ENCODE measurements at places on chromosomes 1 and 21.

DNA sequence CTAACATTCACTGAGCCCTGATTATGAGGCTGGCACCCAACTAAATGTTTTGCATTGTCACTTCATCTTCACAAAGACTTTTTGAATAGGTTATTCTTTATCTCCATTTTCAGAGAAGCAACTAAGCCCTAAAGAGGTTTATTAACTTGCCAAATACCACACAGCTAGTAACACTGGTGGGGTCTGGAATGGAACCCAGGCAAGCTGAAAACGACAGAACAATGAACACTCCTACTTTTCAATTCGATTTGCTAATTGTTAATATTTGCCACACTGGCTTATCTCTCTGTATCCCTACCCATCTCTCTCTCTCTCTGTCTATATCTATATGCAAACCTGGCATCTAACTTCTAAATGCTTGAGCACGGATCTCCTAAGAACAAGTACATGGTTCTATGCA is 40.6 kb downstream of the MRPL39 start:
- no peak for DNase-seq

GRCh38 chr1:204791453-204792353 is 79.0 kb upstream of the NFASC start:
- peak; percentile 82 for DNase-seq

DNA sequence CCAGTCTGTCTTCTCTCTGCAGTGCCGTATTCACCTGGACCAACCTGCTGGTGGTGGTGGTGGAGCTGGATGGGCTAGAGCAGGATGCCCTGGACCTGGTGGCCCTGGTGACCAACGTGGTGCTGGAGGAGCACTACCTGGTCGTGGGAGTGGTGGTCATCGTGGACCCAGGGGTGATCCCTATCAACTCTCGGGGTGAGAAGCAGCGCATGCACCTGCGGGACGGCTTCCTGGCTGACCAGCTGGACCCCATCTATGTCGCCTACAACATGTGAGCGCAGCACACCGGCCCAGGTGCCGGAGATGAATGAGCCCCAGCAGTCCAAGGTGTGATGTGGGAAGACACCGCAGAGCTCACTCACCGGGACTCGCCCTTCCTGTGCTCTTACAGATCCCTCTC is 37.5 kb downstream of the S100B start:
- DNase-seq = no peak

- no peak for DNase-seq
These were observed 101.3 kb upstream of the C8B start for GRCh38 chr1:57066980-57067610.

GRCh38 chr1:36432616-36433015 is 17.6 kb downstream of the OSCP1 start:
- DNase-seq = no peak
